Esophagus squamous epithelium (tissue), 5 donors: ENCODE measurements at places on chromosomes 16 and 17.

- no peak for DNase-seq
These were observed at the start of gene NOG for GRCh38 chr17:56593646-56594319. TSS of gene NOG (plus strand) at chr17:56593699. CDS start at chr17:56594224, 525 bp downstream.

- no peak for DNase-seq
These were observed 442 bp downstream of the ABCC3 start for GRCh38 chr17:50634915-50635731.

- no peak for DNase-seq
These were observed 612 bp downstream of the CISD3 start for GRCh38 chr17:38730526-38731379.

DNA sequence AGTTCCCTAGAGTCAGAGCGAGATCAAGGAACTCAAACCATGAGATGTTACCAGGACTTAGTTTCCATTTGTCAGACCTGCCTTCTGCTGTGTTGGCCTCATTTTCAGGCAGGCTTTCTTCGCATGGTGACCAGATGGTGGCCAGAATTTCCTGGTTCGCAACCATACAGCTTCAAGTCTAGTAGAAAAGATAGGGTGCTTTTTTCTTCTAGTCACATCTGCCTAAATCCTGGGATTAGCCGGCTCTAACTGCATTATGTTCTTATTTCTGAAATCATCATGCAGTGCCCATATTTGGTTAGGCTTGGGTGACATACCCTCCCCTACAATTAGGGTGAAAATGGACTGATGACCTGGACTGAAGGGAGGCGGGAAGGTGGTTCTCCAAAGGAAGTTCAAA, 131.5 kb downstream of the SHISA9 start:
- DNase-seq = no peak

GRCh38 chr17:38611872-38612376, 6.2 kb upstream of the SRCIN1 start:
- DNase-seq = no peak

DNA sequence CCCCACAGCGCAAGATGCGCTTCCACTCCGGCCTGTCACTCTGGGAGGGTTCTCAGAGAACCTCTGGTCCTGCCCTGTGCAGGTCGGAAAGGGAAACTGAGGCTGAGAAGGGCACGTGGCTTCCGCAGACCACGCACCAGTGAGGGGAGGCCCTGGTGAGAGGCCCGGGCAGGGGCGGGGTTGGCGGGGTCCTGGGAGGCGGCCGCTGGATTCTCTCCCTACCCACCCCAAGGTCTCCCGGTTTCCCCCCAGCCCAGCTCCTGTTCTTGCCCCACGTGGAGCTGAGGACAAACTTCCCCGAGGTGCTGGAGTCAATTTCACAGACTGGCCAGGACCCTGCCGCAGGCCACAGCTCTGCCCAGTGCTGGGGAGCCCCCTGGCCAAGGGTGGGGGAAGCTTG, 11.5 kb downstream of the CCL17 start:
- no peak for DNase-seq

DNA sequence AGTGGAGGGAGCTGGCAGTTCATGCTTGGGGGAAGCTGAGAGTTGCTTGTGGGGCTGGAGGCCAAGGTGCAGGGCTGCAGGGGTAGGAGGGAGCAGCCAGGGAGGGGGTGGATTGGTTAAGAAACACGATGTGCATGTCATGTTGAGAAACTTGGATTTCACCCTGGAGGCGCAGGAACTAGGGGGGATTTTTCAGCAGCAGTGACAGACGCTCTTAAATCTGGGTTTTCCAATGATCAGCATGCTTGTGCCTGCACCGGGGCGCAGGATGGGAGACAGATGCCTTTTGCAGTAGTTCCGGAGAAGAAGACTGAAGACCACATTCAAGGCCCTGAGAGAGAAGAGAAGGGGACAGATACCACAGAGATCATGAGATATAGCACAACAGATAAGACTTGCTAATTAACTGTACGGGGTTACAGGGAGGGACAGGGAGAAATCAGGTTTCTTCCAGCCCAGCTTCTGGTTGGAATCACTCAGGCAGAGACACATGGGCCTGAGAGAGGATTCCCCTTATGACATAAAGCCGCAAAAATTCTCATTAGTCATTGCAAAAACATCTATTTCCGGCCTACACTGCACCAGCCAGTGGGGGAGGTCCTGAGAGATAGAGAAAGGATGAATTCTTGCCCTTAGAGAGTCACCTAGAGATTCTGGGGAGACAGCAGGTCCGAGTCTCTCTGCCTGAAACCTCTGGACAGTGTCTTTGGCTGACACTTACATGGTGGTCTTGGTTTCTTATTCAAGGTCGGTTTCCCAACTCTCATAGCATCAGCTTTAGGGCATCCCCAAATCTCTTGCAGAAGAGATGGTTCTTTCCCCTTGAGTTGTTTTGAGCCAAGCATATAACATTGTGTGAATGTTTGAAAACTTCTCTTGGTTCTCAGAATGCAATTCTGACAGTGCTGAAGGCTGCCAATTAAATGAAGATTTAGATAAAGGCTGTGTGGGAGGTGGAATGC, 27.1 kb downstream of the CDH13 start:
- no peak for DNase-seq

- no peak for DNase-seq
These were observed 690 bp downstream of the PITPNC1 start for GRCh38 chr17:67377488-67378453.

GRCh38 chr16:85261657-85262557, 149.6 kb upstream of the CIBAR2 start:
- no peak for DNase-seq

GRCh38 chr17:1529863-1530262, 13.5 kb upstream of the INPP5K start:
- no peak for DNase-seq

GRCh38 chr16:75260851-75261589, 9.6 kb upstream of the BCAR1 start:
- DNase-seq = no peak

- no peak for DNase-seq
These were observed 39.3 kb downstream of the DHRS7B start for GRCh38 chr17:21165922-21166594.

- no peak for DNase-seq
These were observed 888 bp downstream of the CDH1 start for GRCh38 chr16:68737730-68738629.

- DNase-seq = no peak
These were observed 7.7 kb upstream of the HROB start for GRCh38 chr17:44133918-44134476.

DNA sequence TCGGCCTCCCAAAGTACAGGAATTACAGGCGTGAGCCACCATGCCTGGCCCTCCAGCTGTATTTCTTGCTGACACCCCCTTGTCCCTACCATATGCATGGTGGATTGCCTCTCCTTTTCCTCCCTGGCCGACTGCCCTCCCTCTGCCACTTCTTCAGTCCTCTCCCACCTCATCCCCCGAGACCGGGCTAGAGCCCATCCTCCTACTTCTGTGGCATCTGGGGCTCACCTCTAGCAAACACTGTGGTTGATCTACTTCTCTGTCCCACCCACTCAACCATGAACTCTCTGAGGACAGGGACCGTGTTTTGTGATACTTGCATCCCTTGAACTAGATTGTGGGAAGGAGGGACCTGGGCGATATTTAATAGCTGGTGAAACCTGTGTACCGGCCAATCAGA, 7.5 kb upstream of the AXIN2 start:
- DNase-seq = no peak
